ENCODE measurements at places on chromosomes 3 and 15.

- DNase-seq: no peak
Observed at GRCh38 chr15:53193149-53193548, 403.0 kb upstream of the ONECUT1 start.

GRCh38 chr15:75832114-75832513 is 11.1 kb upstream of the UBE2Q2 start:
- no peak for DNase-seq

GRCh38 chr3:39220407-39221140 is 28.2 kb upstream of the XIRP1 start:
- peak; percentile 19 for DNase-seq

GRCh38 chr3:145780301-145780700 is 380.7 kb downstream of the PLOD2 start:
- no peak for DNase-seq

DNA sequence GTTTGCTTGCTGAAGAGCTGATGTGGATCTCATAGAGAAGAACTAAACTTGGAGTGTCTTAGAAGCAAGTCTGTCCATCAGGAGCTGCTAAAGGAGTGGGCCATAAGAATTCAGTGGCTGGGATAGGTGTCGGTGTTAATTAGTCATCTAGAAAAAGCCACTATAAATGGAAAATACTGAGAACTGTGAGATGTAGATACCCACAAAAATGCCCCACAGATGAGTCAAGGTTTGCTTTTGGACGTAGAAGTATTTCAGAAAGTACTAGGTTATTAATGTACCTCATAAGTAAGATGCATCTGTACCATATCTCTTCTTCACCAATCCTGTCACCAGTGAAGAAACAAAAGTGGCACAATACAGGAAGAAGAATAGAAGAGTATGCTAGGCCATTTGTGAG is 530.9 kb upstream of the TGFBR2 start:
- DNase-seq: no peak

DNA sequence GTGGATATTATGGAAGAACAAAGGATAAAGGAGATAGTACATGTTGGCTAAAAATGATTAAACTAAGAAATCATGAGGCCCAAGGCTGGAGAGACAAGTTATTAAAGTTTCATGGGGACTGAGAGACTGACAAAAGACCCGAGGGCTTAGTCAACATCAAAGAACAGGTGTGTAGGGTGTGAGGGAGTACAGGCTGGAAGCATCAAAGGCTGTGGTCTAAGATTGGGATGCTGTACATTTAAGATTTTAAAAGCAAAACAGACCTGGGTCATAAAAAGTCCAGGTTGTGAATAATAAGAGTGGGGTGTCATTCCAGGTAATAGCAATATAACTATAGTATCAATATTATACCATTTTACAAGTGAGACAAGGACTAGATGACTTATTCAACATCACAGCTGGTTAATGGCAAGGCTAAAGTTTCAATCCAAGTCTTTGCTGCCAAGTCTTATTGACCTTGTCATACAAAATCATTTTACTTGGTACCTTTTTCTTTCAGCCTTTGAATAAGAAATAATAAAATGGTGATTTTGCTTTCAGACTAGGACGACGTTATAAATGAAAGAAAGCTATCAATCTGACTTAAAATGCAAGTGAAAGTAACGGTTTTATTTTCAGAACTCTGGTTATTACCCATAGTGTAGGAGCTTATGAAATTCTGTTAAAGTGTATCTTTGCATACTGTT is 211.6 kb downstream of the TNIK start:
- DNase-seq: no peak

GRCh38 chr3:132641837-132642538 is 17.6 kb downstream of the ACAD11 start:
- DNase-seq: no peak

- no peak for DNase-seq
Observed at GRCh38 chr3:14762701-14763100, 56.1 kb upstream of the FGD5 start.

DNA sequence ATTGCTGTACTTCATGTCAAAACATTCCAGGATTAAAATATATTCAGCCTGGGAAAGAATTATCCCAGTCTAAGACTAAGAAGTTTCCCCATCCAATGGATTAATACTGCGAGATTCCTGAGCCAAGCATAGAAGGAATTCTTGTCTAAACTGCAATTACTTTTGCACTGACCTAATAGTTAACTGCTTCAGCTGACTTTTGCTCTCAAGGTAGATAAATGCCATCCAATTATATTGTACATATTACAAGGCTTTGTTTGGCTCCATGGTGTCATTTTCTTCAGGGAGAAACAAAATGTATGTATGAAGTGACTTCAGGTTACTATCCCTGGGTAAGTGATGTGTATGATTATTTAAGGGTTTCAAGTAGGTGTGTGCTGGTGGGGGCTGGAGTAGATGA is 6.1 kb upstream of the IFT57 start:
- DNase-seq: no peak

GRCh38 chr3:182331341-182331740 is 462.0 kb upstream of the ATP11B start:
- DNase-seq: no peak

- no peak for DNase-seq
Observed at GRCh38 chr15:33059184-33059583, 135.3 kb downstream of the FMN1 start.

DNA sequence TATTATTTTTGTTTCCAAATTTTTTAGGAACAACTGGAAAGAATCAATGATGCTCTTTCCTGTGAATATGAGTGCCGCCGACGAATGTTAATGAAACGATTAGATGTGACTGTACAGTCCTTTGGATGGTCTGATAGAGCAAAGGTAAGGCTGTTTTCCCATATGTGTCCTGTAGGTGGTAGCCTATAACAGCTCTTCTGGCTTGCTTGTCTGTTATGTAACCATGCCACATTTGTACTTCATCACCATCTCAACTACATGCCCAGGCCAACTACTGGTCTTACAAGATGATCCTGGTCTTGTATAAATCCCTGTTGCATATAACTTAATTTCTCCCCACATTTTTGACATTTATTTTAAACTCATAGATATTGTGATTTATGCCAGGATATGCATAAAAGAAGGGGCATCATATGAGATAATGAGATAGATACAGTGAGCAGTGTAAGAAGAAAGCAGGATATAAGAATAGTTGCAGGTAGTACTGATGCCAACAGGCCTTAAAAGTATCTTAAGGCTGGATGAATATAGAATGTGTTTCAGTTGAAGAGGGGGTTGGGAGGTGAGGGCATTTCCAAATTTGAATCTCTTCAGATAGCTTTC is 20.3 kb downstream of the FAM98B start:
- DNase-seq: peak; percentile 25

DNA sequence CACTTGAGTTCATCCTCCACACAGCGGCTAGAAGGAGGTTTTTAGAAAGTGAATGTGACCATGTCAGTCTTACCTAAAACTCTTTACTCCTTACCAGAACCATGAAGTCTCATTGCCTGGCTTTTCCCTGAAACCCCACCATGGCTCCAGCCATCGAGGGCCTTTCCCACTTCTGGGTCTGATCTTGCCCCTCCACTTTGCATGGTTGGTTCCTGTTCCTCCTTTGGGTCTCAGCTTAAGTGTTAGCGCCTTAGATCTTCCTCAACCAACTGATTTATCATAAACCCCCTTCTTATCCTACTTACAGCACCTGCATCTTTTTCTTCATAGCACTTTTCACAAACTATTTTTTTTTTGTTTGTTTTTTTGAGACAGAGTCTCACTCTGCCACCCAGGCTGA is 45.9 kb upstream of the ULK4 start:
- DNase-seq: no peak

- no peak for DNase-seq
Observed at GRCh38 chr15:92819278-92820235, 80.6 kb upstream of the CHD2 start.

- DNase-seq: no peak
Observed at GRCh38 chr3:46912986-46913385, 35.5 kb downstream of the PTH1R start.

GRCh38 chr15:58627701-58628100 is 121.8 kb downstream of the ADAM10 start:
- no peak for DNase-seq

DNA sequence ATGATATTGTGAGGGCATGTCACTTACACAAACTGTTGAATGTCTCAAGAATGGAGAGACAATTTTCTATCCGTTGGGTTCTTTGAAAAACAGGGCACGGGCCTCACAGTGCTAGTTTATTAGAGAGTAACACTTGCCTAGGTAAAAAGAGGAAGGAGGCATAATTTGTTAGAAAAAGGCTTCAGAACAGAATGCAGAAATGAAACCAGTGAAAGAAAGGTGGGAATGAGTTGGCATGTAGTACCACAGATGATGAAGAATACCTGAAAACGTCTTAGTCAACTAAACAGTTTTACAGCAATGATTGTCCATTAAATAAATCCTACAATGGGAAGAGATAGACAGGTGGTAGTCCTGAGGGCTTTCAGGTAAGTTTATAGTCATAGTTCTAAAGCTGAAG is 1399.7 kb upstream of the CADM2 start:
- DNase-seq: no peak

DNA sequence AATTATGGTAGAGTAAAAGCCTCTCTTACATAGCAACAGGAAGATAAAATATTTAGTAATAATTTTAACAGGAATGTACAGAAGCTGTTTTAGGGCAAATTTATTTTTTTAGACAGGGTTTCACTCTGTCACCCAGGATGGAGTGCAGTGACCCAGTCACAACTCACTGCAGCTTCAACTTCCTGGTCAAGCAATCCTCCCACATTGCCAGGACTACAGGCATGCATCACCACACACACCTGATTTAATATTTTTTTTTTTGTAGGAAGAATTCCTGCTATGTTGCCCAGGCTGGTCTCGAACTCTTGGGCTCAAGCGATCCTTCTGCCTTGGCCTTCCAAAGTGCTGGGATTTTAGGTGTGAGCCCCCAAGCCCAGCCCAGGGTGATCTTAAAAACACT is 61.1 kb downstream of the PCCB start:
- DNase-seq: no peak

- no peak for DNase-seq
Observed at GRCh38 chr15:98763179-98763578, 114.8 kb downstream of the IGF1R start.

- no peak for DNase-seq
Observed at GRCh38 chr3:188712248-188712924, 459.4 kb upstream of the TPRG1 start.

DNA sequence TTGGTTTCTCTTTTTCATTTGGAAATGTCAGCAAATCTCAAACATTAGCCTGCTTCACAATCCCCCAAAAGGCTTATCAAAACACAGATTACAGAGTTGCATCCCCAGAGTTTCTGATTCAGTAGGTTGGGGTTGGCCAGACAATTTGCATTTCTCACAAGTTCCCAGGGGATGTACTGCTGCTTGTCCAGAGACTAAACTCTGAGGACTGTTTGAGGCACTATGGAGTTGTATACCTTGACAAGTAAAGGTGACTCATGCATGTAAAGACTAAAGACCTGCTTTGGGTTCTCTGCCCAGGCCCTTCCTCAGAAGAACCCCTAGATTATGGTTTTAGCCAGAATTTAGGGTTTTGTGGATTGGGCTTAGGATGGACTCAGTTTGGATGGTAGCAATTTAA is 151.1 kb upstream of the ARHGEF26 start:
- DNase-seq: no peak

DNA sequence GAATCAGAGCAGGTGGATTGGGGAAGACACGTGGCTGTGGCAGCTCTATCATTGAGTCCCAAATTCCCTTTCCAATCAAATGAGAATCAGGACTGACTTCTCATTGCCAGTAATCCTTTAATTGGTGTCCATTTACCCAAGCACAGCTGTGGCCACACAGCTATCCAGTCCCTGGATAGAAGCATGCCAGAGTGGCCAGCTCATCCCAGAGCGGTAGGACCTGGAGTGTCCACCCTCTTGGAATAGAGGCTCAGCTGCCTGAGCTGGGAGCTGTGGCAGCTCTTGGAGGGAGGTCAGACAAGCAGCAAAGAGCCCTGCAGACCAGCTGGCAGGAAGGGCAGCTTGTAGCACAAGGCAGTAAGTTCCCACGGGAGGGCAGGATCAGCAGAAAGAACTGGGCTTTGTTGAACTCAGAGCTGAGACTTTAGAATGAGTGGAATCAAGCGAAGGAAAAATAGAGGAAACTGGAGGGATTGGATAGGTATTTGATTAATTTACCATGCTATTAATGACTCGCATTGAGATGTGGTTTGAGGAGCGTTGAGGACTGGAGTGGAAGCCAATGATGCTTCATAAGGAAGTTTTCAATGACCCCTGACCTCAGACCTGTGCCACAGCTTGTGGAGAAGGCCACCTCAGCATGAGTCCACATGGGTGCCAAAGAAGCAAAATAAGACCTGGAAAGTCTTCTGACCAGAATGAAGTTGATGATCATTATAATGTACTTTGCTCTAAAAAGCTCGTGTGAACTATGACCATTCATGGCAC is 6.9 kb upstream of the ALPK3 start:
- DNase-seq: no peak

- no peak for DNase-seq
Observed at GRCh38 chr3:144045766-144046165, 74.1 kb downstream of the DIPK2A start.

- peak; percentile 82 for DNase-seq
Observed at GRCh38 chr3:55484801-55485791, 2.0 kb downstream of the WNT5A start.

DNA sequence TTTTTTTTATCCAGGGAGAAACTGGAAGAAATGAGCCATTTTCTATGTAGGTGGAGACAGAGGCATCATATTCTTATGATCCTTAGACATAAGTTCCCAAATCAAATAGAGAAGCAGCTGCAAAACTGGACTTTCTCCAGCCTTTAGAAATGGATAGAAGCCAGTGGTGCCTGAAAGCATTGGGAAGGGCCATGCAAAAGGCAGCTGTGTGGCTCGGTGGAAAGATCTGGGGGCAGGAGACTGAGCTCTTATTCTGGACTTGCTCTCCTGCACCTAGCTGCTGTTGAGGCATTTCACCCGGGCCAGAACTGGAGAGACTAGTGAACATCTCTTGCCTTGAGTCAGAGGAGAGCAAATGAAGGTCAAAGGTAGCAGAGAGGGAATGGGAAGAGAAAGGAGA is 73.1 kb downstream of the TFG start:
- DNase-seq: no peak

DNA sequence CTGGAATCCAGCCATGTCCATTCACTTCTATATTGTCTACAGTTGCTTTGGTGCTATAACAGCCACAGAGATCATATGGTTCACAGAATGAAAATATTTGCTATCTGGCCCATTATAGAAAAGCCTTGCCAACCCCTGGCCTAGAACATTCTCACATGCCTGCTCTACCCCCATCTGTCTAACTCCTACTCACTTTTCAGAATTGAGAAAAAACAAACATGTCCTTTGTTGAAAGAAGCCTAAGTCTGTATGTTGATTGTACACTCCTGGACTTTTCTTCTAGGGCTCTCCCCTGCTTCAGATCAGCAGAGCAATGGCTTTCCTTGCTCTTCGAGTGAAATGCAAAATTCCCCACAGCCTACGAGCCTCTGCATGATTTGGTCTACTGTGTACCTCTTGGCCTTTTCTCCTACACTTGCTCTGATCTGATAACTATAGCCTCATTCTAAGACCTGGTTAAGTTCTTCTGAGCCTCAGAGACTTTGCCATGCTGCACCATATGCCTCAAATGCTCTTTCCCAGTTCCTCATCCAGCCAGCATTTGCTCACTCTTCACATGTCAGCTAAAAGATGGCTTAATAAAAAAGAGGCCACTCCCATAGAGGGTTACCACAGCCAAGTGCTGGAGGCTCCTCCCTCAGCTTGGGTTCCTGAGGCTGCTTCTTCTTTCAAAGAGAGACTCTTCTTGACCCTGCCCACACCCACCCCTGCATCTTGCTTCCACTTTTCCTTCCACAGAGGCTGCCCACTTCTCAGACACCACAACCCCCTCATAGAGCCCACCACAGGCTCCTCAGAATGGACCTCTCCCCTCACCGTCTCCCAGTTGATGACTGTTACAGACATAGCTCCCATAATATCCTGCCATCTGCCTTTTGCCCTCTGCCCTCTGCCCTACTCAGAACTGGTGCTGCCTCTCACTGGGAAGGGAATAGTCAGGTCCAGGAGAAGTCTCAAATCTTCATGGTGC is 22.9 kb upstream of the DCLK3 start:
- DNase-seq: no peak

All from ELF-1 (cell line).